Esophagus squamous epithelium (tissue), 5 donors: ENCODE measurements at places on chromosomes 11 and 22.

GRCh38 chr22:50119169-50119767, 29.5 kb downstream of the MOV10L1 start:
- DNase-seq = no peak

DNA sequence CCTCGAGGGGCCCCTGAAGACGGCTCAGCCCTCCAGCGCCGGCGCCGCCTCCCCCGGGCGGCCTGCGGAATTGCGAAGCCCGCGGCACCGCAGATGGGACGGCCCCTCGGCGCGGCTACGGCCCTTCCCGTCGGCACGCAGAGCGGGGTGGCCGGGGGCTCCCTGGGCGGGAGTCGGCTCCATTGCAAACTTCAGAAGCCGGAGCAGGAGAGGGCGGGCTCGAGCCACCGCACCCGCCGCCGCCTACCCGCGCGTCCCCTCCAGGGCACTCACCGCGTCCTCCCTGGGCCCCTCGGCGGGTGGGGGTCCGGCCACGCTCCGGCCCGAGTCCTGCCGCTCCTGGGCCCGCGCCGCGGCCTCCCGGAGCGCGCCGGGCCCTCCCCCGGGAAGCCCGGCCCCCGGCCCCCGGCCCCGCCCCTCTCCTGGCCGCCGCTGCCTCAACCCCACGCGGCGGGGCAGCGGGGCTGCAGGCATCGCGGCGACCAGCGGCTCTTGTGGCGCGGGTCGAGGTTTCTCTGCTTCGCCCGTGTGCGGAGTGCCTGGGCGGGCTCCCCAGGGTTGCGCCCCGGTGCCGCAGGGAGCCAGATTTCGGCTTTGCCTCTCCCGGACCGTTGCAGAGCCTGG, at the start of gene PACSIN3:
Gene PACSIN3 (minus strand): TSS at position 359 of the 624 bp plus-strand sequence. CDS start 3,707 bp downstream, outside the sequence.
- DNase-seq = no peak

- DNase-seq = no peak
Measured at GRCh38 chr11:34464591-34465051, 25.9 kb downstream of the CAT start.

GRCh38 chr22:36279219-36279666, 26.3 kb downstream of the APOL1 start:
- DNase-seq = no peak

GRCh38 chr22:19909350-19910179, 32.0 kb upstream of the COMT start:
- DNase-seq = no peak

DNA sequence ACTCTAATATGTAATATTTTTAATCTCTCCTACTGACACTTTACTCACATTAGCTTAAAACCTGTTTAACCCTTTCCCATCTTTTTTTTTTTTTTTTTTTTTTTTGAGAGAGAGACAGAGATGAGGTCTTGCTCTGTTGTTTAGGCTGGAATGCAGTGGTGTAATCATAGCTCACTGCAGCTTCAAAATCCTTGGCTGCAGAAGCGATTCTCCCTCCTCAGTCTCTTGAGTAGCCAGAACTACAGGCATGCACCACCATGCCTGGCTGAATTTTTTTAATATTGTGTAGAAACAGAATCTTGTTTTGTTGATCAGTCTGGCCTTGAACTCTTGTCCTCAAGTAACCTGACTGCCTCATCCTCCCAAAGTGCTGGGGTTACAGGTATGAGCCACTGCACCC, 37.3 kb downstream of the PAMR1 start:
- no peak for DNase-seq

DNA sequence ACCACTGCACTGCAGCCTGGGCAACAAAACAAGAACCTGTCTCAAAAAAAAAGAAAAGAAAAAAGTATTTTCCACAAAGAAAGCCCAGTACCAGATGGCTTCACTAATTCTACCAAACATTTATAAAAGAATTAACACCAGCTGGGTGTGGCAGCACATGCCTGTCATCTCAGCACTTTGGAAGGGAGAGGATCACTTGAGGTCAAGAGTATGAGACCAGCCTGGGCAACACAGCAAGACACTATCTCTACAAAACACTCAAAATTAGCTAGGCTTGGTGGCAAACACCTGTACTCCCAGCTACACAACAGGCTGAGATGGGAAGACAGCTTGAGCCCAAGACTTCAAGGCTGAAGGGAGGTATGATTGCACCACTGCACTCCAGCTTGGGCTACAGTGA, 20.1 kb downstream of the RSF1 start:
- DNase-seq = no peak

GRCh38 chr11:554428-555226, 5.9 kb downstream of the LMNTD2 start:
- DNase-seq = no peak

DNA sequence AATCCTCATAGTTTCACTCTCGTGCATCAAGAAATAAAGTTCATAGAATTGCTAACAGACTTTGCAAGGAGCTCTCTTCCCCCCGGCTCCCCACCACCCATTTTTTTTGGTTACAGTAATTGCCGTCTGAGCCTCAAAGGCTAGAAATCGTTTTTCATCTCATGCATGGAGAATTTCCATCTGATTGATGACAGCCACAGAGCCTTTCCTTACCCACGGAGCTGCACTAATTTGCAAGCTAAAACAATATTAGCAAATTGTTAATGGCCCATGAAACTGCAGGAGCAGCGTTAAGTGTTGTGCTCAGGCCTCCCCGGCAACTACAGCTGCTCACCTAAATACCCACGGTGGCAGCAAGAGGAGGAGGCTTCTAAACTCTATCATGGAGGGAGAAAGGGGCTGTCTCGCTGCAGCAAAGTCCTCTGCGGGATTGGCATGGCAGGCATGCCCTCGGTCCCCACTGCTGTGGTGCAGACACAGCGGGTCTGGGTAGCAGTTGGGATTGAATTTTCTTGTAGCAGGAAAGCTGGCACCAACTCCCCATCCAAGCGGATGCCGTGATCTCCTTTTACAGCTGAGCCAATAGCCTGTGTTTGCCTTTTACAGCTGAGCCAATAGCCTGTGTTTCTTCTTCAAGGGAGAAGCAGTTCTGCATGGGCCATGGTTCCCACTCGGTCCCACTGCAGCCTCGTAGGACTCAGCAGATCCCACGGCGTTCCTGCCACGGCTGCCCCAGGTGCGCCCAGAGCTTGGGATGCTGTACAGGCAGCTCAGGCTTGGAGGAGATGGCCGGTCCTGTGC, 412.3 kb downstream of the BRD1 start:
- DNase-seq = no peak

- no peak for DNase-seq
Measured at GRCh38 chr22:47394504-47395440, 632.3 kb downstream of the TBC1D22A start.

DNA sequence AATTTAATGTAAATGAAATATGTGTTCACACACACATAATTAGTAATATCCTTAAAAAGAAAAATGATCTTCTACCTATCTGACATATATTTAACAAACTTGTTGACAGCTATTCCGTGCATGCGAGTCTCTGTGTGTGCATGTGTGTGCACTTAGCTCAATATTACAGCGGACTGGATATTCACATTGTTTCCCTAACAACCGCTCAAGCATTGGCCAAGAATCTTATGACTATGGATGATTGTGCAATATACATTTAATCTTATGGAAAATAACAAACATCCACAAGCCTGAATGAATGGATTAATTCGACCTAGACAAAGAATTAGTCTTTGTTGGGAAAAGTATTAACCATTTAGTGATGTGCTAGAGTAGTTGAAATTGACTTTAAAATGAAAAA, 1078.6 kb downstream of the LRRC4C start:
- DNase-seq = no peak

- DNase-seq = no peak
Measured at GRCh38 chr11:4607096-4607495, 935 bp downstream of the TRIM68 start.

GRCh38 chr22:43220625-43221380, 33.9 kb upstream of the TTLL12 start:
- no peak for DNase-seq

DNA sequence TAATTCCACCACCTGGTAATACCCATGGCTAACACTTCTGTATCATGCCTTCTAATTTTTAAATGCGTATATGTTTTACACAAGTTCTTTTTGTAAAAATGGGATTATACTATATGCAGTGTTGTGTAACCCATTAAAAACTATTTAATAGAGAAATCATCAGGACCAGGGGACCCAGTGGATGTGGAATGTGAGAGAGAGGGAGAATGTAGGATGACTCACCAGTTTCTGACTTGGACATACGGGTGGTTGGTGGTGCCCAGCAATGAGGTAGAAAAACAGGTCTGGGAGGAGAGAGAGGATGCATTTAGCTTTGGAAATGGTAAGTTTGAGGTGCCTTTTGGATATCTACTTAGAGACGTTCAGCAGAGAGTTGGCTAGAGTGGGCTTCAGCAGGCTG, 112.0 kb upstream of the TBCEL start:
- no peak for DNase-seq

DNA sequence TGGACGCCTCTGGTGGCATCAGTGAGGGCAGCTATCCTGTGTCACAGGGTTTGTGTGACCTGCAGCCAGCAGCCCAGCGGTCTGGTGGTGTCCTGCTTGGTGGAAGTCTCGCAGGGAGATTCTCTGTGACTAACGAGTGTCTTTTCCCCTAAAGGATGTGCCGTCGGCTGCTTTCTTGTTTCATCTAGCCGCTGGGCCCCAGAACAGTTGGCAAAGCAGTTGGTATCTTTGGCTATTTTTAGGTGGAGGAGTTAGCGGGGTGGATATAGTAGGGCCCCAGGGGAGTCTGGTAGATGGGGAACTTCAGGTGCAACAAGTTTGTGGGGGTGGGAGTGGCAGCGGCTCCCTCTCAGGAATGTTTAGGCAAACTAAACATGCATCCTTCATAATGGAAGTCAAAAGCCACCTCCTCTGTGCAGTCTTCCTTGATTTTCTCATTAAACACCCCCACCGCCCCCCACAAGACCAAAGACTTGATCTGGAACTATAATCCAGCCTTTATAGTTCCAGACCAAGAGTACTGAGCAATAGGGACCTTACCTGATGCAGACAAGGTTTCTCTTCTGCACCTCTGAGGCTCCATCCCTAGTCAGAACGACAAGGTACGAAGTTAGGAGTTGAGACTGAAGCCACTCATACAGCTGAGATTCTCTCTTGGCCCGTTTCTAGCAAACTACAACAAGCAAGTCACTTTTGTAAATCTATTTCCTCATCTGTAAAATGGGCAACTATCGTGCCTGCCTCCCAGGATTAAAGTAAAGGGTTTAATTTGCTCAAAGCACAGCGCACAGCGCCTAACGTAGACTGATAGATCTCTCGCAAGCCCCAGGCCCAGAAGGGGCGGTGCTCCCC, 1.1 kb upstream of the PELI3 start:
- DNase-seq = no peak

DNA sequence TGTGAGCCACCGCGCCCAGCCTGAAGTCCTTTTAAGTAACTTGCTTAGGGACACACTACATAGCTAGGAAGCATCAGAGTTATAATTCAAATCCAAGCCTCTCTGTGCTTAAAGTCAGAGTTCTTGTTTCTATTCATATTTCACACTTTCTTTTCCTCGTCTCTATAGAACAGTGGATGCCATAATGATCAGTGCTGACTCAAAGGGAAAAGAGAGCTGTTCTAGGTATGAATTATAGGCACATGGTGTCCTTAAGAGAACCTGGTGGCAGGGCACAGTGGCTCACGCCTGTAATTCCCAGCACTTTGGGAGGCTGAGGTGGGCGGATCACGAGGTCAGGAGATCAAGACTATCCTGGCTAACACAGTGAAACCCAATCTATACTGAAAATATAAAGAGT, 400.2 kb upstream of the DDI1 start:
- no peak for DNase-seq

GRCh38 chr11:46277622-46278386, at the start of gene CREB3L1:
Gene CREB3L1, plus strand, starts transcription at chr11:46277662. Its CDS starts 450 bp downstream, at chr11:46278112.
- DNase-seq = no peak

GRCh38 chr22:30275625-30276024, 9.0 kb upstream of the OSM start:
- no peak for DNase-seq

DNA sequence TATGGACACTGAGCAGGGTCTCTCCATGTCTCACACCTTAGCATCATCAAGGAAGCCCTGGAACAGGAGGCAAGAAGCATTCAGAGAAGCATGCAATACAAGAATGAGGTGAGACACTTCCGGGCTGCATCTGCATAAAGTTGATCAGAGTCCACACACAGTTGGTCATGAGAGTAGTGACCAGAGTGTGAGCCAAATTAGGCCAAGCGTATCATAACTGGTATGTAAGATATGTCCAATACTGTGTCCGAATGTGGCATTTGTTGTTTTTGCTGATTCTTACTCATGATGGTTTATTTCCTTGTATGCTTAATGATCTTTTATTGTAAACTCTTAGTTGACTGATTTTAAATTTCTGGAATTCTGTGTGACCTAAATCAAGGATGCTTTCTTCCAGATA, 315.7 kb downstream of the INSC start:
- no peak for DNase-seq

GRCh38 chr22:42947211-42947990, 67.5 kb downstream of the PACSIN2 start:
- DNase-seq = no peak
